ENCODE measurements at places on chromosomes 3 and 15. TPM values are rescaled to one million over a fixed set of nuclear protein-coding genes. Genes with fewer than 3 reads are reported as not detected.

Gene CHCHD6
- total RNA-seq = 15.8 TPM

Gene BBX
- total RNA-seq = 70.5 TPM

Gene CDCP1
- total RNA-seq = 0.97 TPM

Gene SNTN
- total RNA-seq = not detected

Gene PPARG
- 0.76 TPM for total RNA-seq

Gene TLR9
- total RNA-seq = not detected

Gene RLBP1
- not detected for total RNA-seq

Gene ISL2
- not detected for total RNA-seq

Gene LRRC34
- total RNA-seq = 0.97 TPM

Gene DPPA2
- not detected for total RNA-seq

Gene DOCK3
- under 0.01 TPM for total RNA-seq

Gene SERINC4
- total RNA-seq = not detected

Gene NFKBIZ
- 14.0 TPM for total RNA-seq

Gene SAMD7
- total RNA-seq = not detected

Gene MESP2
- total RNA-seq = 0.15 TPM

Gene IL1RAP
- 9.7 TPM for total RNA-seq
